Lung (tissue), 17 donors: ENCODE measurements at places on chromosomes 1 and 21. TPM values are rescaled to one million over a fixed set of nuclear protein-coding genes. Genes with fewer than 3 reads are reported as not detected.

The AKNAD1 gene
- polyA plus RNA-seq, result 0.22 TPM

The ELAPOR1 gene
- polyA plus RNA-seq, result 3.3 TPM

The OR2C3 gene
- not detected for polyA plus RNA-seq

GRCh38 chr21:28554660-28555475 lies 437.8 kb downstream of the LTN1 start:
- DNase-seq, result no peak

GRCh38 chr1:110187139-110187890 lies 22.8 kb upstream of the KCNC4 start:
- no peak for DNase-seq

DNA sequence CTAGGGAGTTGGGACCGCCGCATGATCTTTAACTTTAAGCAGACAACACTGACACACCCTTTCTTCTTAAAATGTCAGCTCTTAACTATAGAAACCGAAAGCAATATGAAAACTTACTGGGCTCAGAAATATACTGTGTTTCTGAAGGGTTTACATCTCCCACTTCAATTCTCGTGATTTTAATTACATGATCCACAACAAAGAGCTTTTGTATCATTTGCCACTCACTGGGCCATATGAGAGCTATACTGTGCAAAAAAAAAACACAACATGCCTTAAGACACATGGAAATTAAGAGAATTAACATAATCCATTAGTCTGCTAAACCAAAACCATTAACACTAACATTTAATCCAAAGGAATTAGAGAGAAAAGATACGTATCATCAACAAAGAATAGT lies 35.0 kb upstream of the RAP1GAP start:
- no peak for DNase-seq

DNA sequence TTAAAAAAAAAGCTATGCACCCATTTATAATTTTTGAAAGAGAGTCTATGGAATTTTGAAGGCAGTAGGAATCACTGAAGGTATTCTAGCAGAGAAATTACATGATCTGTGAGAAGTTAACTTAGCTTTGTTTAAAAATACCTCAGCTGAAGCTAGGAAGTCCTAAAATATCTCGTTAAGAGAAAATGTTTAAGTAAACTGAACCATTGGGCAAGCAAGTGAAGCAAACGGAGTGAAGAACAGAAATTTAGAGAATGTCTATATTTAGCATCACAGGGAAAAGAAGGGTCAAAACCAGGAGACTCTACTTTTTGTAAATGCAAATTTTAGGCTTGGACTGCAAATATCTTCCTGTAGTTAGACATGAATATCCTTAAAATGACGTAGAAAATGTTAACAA lies 230.8 kb downstream of the HMCN1 start:
- DNase-seq, result no peak

DNA sequence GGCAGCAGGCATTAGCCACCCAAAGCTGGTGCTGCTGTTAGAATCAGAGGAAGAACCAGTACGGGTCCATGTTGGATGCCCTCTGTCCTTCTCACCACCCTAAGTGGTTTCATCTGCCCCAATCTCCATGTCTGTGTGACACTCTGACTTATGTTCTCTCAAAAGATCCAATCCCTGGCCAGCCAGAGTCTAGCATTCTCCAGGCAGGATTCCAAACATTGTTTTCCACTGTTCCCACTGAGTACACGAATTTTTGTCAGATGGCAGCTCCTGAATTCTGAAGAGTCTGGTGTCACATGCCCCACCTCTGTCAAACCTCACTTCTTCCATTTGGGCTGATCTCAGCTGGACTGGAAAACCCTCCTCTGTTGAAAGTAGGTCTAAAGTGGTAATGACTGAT lies 166.0 kb downstream of the DISC1 start:
- DNase-seq, result no peak
